ENCODE measurements at places on chromosomes 13 and 19. TPM values are rescaled to one million over a fixed set of nuclear protein-coding genes. Genes with fewer than 3 reads are reported as not detected.

The CRX gene
- total RNA-seq, result not detected

The HCST gene
- total RNA-seq, result 47.1 TPM

The CPT1C gene
- total RNA-seq, result 19.1 TPM

The MRPS31 gene
- 31.5 TPM for total RNA-seq

The ZNF790 gene
- 19.8 TPM for total RNA-seq
